Heart right ventricle (tissue), 16 donors: ENCODE measurements at places on chromosomes 1 and 21.

GRCh38 chr1:79811173-79811572, 804.6 kb upstream of the ADGRL4 start:
- no peak for DNase-seq

DNA sequence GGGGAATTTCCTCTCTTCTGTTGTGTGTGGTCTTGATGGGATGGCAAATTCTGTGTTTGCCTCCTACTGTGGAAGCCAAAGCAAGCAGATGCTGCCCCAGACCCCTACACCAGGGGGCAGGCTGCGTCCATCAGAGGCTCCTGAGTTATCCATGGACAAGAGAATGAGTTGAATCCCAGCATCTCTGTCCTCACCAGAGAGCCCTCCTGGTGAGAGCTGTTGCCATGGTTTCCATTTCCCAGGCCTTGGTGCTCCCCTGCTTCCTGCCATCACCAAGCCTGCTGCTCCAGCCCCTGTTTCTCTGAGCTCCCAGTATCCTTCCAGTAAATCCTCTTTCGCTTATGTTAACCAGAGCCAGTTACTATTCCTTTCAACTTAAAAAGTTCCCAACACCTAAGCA, 20.4 kb upstream of the GNG12 start:
- DNase-seq: peak; percentile 59

DNA sequence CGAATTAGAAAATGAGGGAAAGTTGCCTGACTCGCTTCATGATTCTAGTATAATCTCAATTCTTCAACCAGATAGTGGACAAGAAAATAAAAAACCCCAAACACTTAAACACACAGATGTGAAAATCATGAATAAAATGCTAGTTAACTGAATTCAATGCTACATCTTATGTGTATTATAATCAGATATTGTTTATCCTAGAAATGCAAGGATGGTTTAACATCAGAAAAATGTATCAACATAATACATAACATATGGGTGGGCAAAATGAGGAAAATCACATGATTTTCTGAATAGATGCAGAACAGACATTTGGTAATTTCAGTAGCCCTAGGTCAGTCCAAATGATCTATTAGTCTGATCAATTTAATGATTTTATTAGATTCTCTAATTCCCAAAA, 97.2 kb downstream of the SIM2 start:
- no peak for DNase-seq

DNA sequence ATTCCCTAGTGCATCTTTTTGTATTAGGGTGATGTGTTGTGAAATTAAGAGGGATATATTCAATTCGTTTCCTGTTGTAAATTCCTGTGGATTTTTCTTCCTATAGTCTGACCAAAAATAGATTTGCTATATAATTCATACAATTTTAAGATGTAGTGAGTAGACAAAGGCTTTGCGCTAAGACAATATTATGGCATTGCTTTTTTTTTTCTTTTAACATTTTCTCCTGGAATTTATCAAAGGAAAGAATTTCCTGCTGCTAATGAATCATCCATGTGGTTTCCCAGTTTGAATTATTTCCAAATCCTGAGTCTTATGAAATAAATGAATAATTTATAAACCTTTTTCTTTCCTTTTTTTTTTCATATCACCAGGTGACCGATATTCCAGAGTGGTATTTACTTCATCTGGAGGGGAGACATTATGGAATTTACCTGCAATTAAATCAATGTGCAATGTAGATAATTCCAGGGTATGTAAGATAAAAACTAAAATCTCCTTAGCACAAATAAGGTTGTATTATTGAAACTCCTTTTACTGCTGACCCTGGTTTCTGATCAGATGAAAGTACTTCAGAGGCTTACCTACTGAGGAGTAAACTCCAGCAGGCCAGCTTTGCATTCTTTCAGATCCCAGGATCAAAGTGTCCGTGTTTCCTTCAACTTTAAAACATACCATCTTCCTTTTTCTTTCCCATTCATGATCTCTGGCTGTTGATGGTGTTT, 148.4 kb downstream of the TLR5 start:
- no peak for DNase-seq

- DNase-seq: no peak
These were observed 348.3 kb downstream of the BRINP3 start for GRCh38 chr1:190129366-190129765.

GRCh38 chr1:199743227-199743626, 284.3 kb upstream of the NR5A2 start:
- DNase-seq: no peak

- DNase-seq: no peak
These were observed 465.6 kb downstream of the ADGRL2 start for GRCh38 chr1:82266351-82266750.

DNA sequence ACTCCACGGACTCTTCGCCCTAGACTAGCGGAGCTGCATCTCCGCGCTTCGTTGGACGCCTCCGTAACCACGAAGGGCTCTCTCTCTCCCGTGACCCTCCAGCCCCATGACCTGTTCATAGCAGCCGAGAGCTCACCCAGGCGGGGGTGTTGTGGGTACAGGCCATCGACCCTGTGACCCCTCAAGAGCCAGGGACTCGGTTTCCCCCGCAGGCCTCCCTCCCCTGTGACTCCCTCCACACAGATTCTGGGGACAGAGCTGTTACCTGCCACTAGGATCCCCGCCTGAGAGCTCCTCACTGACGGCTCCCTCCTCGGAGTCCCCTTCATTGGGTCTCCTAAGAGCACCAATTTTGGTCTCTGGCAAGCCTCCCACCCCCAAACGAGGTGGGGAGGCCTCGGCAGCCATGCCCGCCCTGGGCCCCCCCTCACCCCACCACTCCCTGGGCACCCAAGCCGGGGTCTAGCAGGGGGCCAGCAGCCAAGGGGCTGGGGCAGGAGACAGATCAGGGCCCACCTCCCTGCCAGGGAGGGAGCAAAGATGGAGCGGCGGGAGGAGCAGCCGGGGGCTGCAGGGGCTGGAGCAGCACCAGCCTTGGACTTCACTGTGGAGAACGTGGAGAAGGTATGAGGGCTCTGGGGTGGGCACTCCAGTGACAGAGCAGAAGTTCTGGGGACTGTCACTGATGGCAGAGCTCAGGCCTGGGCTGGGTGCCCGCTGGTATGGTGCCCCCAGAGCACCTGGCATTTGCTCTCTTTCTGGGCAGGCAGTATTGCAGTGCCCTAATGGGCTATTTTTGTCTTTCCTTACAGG, 517 bp downstream of the IPO13 start:
- peak; percentile 63 for DNase-seq

DNA sequence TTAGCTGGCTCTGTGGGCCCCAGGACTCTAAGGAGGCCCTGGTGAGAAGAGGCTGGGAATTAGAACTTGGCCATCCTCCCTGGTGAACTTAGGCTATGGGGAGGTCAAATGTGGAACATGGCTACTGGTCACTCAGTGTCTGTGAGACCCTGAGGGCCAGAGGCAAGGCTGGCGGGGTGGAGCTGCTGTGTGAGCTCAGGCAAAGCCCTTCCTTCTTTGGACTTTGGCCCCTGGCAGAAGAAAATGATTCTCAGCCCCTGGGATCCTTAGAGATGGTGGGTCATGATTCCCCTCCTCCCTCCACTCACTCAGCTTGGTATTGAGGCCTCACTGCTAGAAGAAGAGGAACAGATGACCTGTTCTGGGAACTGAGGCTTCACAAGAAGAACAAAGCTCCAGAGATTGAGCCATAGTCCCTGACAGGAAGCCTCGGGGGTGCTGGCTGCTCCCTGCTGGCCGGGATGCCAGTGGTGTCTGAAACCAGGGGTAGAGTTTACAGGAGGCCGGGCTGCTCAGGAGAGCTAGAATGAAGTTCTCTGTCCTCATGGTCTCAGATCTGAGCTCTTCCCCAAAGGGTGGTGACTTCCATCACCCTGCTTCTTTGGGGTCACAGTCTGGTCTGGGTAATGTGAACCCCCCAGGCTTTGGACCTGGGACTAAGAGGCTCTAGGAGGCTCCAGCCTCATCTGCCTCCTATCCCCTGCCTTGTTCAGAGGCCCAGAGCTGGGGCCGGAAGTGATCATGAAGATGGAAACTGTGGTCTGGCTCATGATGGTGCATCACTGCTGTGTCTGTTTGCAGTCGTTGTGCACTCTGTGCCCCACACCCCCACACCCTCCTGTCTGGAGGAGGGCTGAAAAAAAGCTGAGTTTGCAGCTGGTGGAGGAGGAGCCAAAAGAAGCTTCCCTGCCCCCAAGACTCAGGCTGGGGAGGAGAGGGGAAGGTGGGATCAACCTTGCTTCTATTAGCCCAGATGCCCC, 905 bp downstream of the BTBD19 start:
- DNase-seq: peak; percentile 55

- no peak for DNase-seq
These were observed 581.1 kb upstream of the PLXNA2 start for GRCh38 chr1:208825300-208825699.

DNA sequence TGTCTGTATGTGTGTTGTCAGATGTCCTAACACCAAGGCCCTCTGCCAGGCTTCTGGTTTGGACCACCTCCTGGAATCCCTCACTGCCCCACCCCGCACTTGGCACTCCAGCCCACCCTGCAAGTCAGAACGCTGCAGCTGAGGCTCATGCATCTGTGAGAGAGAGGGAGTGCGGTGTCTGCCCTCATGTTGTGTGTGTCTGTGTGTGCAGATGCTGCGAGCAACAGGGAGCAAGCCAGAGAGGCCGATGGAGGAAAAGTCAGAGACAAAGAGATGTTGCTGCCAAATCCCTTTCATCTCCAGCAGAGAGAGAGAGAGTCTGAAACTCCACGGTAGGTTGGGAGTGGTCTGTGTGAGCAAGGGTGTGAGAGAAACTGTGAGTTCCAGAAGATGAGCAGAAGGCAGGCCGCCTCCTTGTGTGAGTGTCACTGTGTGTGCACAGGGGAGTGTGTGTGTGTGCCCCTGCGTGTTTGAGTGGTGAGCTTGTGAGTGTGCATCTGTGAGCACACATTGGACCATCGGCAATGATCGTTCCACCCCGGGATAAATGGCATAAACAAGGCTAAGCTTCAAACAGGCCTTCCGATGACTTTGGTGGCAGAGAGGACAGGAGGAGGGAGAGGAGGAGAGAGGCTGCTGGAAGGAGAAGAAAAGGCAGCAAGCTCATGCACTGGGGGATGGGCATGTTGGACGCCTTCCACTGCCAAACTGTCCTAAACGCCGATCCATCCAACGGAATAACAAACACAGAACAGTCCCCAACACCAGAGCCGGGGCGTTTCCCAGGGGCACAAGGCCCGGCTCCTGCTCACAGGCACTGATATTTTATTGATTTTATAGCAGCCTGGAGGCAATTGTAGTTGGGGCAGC, 99.2 kb upstream of the GRIK3 start:
- no peak for DNase-seq

- DNase-seq: peak; percentile 16
These were observed 48.4 kb downstream of the COLGALT2 start for GRCh38 chr1:183989078-183989577.

- DNase-seq: no peak
These were observed 411.3 kb downstream of the PTPRU start for GRCh38 chr1:29647581-29647980.

GRCh38 chr1:172536256-172536655, 3.3 kb downstream of the SUCO start:
- no peak for DNase-seq

- no peak for DNase-seq
These were observed 9.2 kb upstream of the SLC6A9 start for GRCh38 chr1:44040418-44040817.

- peak; percentile 12 for DNase-seq
These were observed 884 bp downstream of the PHACTR4 start for GRCh38 chr1:28370239-28371009.

DNA sequence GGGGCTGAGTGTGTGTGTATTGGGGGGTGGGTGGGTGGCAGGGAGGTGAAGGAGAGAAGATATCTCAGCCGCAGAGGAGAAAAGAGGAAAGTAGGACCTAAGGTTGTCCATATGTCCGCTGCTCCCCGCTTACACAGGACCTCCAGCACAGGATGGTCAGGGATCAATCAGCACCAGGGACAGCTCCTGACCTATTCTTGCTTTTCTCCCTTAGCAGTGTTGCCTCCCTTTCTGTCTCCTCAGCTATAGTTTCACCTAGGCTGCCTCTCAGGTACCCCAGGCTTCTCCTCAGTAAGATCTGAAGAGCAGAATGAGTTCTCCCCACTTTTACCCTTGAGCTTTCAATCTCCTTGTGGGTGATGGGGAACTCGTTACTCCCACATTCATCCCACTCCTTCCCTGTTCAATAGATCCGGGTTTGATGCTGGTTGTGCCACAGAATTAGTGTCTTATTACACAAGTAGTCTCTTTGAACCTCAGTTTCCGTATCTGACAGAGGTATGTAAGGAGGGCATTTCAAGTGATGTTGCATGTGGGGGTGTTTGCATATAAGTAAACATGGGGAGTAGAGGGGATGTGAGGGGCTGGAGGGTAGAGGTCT, 1.4 kb upstream of the DPH2 start:
- no peak for DNase-seq

GRCh38 chr1:201845331-201846083, 16.6 kb downstream of the IPO9 start:
- no peak for DNase-seq

DNA sequence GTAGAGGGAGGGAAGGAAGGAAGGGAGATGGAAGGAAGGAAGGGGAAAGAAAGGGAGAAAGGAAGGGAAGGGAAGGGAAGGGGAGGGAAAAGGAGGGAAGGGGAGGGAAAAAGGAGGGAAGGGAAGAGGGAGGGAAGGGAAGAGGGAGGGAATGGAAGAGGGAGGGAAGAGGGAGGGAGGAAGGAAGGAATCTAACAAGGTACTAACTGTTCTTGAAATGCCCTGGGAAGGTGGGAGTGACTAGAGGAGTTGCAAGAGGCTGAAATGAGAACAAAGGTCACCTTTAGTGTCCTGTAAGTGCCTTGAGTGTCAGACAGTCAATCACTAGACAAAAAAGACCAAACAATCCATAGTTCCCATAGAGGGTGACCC, 2.3 kb upstream of the ATP2B4 start:
- DNase-seq: no peak

- no peak for DNase-seq
These were observed 123.7 kb upstream of the PROX1 start for GRCh38 chr1:213864091-213864490.

DNA sequence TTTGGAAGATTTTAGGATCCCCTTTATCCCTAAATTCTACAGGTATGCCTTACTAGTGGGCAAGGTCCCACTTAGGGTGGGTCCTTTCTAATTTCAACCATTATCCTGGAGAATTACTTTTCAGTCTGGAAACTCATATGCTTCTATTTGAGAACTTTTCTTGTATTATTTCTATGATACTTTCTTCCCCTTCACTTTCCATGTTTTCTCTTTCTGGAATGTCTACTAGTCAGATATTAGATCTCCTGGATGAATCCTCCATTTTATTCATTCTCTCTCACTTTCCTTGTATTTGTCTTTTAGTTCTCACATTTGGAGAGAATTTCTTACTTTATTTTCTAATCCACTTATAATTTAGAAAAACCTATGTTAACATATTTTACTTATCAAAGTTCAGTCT, 83.9 kb upstream of the SIPA1L2 start:
- DNase-seq: no peak

DNA sequence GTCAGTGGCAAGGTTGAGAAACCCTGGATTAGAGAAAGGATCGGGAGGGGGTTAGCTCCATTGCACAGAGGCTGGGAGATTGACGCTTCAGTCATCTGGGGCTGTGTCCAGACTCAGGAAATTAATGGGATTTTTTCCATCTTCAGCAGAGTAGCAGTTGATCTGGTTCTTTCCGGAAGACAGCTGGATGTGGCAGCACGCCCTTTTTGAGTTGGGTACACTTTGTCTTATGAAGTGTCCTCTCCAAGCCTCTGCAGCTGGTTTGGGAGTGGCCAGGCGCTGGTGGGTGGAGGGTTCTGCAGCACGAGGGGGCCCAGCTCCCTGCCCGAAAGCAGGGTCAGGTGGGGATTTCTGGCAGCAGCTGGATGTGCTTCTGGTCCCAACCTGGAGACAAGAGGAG, 95.1 kb downstream of the TAS1R2 start:
- no peak for DNase-seq

- no peak for DNase-seq
These were observed 36.2 kb downstream of the ATP2B4 start for GRCh38 chr1:203662821-203663220.
